Hematopoietic multipotent progenitor cell treated with erythropoietin and hydrocortisone succinate and interleukin-3 and kit ligand, for 15 days (in vitro differentiated cells): ENCODE measurements at places on chromosomes 3 and 15.

- DNase-seq: no peak
Measured at GRCh38 chr3:14434126-14434497, 31.7 kb downstream of the SLC6A6 start.

GRCh38 chr3:46987319-46987742 is 7.9 kb downstream of the NBEAL2 start:
- peak; percentile 23 for DNase-seq

DNA sequence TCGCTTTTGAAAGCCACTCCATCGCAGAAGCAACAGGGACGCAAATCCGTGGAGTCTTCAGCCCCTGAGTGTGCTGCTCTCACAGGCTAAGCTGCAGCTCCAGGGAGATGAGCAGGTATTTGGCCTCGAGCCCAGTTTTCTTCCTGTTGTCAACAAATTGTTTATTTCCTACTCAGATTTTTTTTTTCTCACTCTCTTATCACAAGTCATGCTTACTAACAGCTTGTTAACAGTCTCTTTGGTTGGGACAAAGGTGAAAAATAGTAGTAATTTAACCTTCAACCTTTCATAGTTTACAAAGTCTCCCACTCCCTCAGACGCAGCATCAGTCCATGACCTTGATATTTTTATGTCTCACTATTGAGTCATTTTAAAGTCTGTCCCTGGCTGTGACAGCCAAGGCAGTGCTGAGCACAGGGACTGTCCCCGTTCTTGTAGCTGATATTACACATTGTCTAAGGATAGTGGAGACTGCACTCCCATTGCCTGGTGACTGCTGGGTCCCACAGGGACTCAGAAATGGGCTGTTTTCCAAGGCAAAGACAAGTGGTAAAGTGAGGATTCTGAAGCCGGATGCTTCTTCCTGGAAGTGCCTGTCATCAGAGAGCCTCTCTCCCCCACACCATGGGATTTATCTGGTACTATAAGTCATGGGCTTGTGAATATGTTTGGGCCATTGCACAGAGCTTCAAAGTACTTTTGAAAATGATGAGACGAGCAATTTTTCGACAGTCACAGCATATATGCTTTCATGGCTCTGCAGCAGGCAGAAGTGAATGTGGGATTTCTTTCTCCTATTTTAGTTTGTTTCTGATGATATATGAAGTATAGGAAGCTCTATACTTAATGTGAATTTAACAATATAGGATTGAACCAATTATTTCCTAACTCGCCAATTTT is 59.8 kb upstream of the UNC13C start:
- DNase-seq: no peak

GRCh38 chr3:32836601-32837000 is 18.8 kb downstream of the TRIM71 start:
- DNase-seq: no peak

DNA sequence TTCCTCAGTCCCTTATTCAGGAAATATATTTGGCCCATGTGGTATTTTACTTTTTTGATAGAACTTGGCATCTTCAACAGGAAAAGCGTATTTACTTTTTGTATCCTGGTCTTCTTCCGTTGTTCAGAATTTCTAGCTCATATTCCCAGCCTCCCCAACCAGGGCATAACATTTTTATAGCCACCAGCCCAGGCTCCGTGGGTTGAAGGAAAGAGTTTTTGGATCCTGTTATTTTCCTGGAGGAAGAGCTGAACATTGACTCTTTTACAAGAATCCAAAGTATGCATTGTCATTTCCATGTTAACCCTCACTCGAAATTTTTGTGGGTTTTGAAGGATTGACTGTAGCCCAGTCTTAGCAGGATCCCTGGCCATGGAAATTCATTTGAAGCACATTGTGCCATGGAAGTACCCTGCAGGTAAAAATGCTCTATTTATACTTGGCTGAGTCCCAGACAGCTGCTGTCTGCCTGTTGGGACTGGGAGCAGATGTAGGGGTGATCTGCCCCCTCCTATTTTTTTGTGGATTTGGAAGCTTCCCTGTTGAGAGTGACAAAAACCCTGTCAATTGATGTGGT is 98.8 kb downstream of the AKAP13 start:
- no peak for DNase-seq

DNA sequence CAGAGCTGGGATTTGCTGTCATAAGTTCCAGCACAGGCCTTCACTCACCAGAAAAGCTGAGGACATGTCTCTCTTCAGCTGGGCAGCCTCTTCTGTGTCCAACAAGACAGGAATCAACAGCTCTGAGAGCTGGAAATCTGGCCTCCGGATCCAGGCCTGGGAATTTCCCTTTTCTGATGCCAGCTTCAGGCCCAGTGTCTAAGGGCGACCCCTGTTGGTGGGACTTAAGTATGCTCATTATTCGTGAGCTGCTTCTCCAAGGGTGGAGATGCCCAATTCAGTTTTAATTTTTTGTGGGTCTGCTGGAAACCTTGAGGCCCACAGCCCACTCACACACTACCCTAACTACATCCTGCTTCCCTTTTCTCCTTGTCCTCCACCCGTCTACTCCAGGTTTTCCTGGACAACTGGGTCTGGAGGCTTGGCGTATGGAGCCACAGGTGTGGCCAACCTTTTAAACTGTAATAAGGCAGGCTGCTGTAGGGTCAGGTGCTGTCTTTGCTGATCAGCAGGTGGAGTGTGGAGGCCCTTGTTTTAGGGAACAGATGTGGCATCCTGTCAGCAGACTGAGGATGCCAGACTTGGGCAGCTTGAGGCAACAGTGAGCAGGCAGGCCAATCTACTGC is 2.6 kb upstream of the CEMIP start:
- DNase-seq: peak; percentile 44

DNA sequence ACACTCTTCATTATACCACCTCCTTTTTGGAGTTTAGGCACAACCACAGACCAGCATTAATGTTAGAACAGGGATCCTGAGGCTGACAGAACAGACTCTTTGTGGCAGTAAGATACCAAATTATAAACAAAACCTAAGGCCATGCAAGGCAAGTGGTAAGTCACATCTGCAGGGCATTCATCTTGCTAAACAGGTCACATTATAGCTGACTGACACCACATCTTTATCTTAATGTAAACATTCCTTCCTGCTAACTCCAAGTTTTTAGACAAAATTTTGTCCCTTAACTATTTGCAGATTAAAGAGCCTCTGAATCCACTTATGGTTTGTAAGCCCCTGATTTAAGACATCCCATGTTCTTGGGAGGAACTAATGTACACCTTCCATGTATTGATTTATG is 500.6 kb downstream of the PYDC2 start:
- DNase-seq: no peak

- DNase-seq: no peak
Measured at GRCh38 chr3:141094790-141095545, 43.8 kb downstream of the SPSB4 start.

GRCh38 chr15:48796930-48797329 is 13.9 kb downstream of the CEP152 start:
- DNase-seq: no peak

GRCh38 chr3:37991823-37992222 is 1.2 kb downstream of the VILL start:
- DNase-seq: no peak

- no peak for DNase-seq
Measured at GRCh38 chr3:3134750-3135448, 8.2 kb downstream of the TRNT1 start.

GRCh38 chr3:61199843-61200242 is 51.4 kb downstream of the FHIT start:
- DNase-seq: no peak

DNA sequence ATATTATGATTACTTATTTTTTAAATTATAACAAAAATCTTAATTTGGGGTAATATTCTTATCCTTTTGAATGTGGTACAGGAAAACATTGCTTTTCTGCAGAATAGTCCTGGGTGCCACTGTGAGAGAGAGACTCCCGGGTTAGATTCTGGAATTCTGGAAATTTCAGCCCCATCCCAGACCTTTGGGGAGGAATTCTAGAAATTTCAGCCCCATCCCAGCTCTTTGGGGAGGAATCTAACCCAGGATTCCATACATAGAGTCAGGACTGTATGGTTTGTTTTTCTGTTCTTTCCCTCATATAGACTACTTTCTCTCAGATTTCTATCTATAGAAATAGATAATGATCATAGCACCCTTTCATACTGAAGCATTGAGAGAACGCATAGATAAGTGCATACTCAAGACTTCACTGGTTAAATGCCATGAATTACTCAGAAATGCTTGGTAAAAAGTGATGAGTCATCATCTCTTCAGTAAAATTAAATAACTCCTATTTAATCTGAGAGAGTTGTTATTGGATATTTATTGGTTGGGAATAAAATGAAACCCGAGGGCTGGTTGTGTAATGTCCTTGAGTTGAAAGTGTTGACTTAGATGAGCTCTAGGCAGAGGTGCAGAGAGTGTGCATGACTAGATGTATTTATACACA is 8.3 kb downstream of the EIF2AK4 start:
- peak; percentile 23 for DNase-seq

- no peak for DNase-seq
Measured at GRCh38 chr3:27544372-27544865, 60.2 kb upstream of the SLC4A7 start.

DNA sequence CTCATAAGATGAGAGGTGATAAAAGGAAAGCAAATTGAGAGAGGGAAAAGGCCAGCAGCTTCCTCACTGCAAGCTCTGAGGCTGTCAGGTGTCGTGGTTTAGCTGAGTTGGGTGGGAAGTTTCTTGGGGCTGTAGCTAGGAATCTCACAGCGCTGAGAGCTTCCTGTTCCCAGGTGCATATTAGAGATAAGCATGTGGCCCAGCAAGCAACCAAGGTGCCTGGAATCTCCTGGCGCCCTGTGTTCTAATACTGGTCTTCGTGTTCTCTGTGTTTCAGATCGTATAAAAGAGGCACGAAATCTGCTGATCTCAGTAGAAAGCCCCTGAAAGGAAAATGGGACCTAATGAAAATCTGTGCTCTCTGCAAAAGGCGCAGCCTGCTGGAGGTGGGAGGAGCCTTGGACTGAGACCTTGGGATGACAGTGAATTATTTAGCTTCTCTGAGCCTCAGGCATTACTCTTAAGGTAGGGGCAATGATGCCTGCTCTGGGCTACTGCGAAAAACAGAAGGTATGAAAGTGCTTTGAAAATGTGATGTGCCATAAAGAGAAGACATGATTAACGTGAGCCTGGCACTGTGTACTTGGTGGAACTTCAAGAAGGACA is 499.9 kb downstream of the TBL1XR1 start:
- no peak for DNase-seq
